ENCODE measurements at places on chromosomes 1 and 21. TPM values are rescaled to one million over a fixed set of nuclear protein-coding genes. Genes with fewer than 3 reads are reported as not detected.

Gene BTBD19
- 5.9 TPM for total RNA-seq

Gene LIPI
- not detected for total RNA-seq

Gene PTGER3
- not detected for total RNA-seq

Gene PROX1
- total RNA-seq: 4.6 TPM

Gene B3GALT2
- 0.05 TPM for total RNA-seq

Gene PLA2G2D
- not detected for total RNA-seq

Measured in mammary microvascular endothelial cell (primary cell).